CD4-positive, alpha-beta T cell treated with Interleukin-2 at 100 ng/mL for 4 hours (primary cell): ENCODE measurements at places on chromosomes 3 and 15.

DNA sequence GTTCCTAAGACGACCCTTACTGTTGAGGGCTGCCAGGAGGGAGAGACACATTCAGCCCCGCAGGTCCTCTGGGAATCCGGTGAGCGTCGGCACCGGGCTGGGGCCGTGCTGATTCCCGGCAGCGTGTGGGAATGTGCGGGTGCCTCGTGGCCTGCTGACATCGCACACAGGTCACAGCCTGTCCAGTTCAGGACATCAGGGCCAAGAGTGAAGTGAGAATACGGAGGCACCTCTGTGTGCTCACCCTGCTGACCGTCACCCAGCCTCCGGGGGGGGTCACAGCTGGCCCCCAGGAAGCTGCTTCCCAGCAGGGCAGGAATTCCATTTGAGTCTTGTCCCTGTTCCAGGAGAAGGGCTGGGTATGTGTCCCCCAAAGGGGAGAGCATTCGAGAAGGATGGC lies 53.6 kb downstream of the PGPEP1L start:
- no peak for DNase-seq

- no peak for DNase-seq
Measured at GRCh38 chr15:100734586-100734985, 132.2 kb downstream of the ASB7 start.

- no peak for DNase-seq
Measured at GRCh38 chr3:178479860-178480259, 56.4 kb upstream of the KCNMB2 start.

DNA sequence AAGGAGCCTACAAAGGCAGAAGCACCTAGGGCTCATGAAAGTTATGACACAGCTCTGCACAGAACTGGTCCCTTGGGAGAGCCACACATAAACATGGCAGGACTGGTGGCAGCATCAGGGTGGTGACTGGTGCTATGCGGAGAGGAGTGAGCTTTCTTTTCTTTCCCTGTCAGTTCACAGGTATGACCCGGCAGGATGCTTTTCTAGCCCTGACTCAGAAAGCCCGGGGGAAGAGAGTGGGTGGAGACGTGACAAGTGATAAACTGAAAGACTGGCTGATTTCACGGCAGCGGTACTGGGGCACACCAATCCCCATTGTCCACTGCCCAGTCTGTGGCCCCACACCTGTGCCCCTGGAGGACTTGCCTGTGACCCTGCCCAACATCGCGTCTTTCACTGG lies 103.0 kb downstream of the LARS2 start:
- no peak for DNase-seq

DNA sequence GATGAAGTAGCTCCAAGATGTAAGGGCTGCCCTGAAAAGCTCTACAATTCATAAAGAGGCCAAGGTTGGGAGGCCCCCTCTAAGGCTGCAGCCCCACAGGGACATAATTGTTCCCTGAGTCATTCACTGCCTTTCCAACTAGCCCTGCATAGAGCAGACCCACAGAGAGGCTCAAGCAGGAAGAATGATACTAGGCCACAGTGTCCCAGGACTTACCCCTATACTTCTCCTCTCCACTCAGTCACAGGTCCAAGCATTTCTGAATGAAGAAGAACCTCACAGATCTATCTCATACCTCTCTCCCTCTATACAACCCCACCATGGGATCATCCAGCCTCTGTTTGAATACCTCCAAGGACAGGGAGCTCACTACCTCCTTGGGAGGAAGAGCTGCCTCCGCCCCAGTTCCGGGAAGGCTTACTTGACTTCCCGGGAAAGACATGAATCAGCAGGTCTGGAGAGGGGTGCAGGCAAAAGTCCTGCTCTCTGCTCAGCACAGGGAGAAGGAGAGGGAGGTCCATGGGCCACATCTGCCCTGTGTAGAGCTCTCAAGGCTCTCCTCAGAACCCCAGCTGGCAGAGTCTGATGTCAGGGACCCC lies 6.9 kb upstream of the SKIC8 start:
- no peak for DNase-seq

- DNase-seq = no peak
Measured at GRCh38 chr3:187838016-187838540, 92.8 kb upstream of the BCL6 start.

DNA sequence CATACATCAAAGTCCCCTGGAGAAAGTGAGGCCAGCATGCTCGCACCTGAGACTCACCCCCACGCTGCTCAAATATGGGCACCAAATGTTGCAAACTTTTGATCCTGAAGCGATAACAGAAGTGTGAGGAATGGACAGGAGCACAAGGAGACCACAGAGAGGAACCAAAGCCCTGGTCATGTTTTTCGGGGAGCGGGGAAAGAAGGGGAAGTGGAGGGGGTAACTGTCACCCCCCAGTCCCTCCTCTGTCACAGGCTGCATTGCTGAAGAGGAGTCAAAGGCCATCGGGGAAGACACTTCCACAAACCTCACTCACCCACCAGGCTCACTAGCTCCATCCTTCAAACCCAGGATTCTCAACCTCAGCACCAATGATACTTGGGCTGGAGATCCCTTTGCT lies 182.4 kb downstream of the UACA start:
- DNase-seq = no peak
